ENCODE measurements at places on chromosomes 12 and 14.
A peak's percentile ranks its signal among the peaks of the same experiment; 100 is the strongest.

DNA sequence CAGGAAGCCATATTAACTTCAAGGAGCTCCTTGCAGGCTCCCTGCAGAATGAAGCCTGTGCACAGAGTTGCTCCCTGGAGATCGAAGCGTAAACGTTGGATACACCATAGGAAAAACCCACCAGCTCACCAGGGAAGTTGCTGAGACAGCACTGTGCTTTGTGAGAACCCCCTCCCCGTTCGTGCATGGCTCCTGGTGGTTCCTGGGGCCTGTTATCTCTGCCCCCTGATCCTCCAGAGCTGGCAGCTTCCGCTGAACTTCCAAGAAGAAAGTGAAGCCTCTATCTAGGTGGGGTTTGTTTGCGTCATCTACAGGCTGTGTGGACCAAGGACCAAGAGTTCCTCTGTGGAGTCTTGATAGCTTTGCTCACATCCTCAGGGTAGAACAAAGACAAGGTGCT, 2.4 kb upstream of the CCDC85C start:
- DNase-seq = no peak

DNA sequence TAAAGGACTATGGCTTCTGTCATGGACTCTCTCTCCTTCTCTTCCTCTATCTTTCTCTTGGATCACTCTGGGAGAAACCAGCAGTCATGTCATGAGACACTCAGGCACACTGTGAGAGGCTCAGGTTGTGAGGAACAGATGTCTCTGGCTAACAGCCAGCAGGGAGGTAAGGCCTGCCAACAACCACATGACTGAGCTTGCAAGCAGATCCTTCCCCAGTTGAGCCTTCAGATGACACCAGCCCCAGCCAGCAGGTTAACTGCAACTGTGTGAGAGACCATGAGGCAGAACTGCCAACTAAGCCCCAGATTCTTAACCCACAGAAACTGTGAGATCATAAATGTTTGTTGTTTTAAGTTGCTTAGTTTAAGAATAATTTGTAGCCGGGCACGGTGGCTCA, 90.6 kb downstream of the VCPKMT start:
- no peak for DNase-seq

- DNase-seq = peak; percentile 62
Observed at GRCh38 chr12:124837958-124838803, 25.5 kb downstream of the SCARB1 start.

DNA sequence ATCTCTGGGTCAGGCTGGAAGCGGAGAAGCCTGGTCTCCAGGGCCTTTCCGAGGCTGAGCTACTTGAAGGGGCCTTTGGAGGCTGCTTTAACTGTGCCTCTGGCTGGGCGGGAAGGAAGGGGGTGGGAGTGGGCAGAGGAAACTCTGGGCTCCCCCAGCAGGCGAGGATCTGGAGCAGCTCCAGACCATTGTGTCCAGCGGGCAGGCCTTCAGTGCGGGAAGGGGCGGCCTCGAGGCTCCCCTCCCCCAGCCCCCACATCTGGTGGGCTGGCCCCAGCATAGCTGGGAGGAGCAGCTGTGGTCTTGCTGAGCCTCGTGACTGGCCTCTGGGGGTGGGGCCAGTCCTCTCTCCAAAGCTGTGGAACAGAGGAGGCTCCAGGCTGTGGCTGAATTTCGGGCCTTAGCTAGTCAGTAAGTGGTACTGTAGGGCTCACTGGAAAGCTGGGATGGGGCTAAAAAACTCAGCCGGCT, 3.4 kb downstream of the TAMALIN start:
- DNase-seq = peak; percentile 42

GRCh38 chr14:94129758-94130414, 482 bp upstream of the IFI27L2 start:
- peak; percentile 53 for DNase-seq

DNA sequence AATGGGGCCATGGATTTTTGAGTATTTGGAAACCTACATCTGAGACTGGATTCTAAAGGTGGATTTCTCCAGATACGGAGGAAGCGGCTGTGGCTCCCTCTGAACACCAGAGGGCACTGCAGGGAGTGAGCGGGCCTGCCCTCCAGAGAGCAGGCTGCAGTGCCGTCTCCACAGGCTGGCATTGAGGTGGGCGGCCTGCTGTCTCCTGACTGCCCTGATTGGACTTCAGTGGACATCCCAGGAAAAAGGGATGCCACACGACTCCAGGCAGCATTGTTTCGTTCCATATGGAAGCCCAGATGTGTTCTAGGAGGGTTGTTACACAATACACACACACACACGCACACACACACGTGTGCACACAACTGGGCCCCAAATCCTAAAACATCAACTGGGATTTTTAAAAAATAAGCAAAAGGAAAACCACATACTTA, 20.9 kb upstream of the ANO2 start:
- peak; percentile 75 for DNase-seq

- peak; percentile 50 for DNase-seq
Observed at GRCh38 chr12:15532364-15532977, 210.2 kb downstream of the PTPRO start.

DNA sequence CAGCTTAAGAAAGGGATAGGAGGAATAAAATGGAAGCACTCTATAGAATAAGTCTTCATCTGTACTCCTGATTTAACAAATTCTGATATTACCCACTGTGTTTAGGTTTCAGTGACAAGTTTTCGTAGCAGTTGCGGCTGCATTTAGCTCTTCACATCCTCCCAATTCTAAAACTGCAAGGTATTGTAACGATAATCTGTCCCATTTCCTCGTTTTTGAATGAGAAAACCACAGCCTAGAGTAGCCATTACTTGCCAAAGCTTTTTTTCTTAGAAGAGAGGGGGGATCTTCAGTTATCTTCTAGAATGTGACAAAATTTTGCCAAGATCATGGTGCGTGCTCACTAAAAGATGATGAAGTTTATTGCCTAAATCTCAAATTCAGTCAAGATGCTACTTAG, 155.8 kb downstream of the PDE3A start:
- DNase-seq = no peak

GRCh38 chr12:5451251-5451650, 19.3 kb downstream of the NTF3 start:
- DNase-seq = no peak

DNA sequence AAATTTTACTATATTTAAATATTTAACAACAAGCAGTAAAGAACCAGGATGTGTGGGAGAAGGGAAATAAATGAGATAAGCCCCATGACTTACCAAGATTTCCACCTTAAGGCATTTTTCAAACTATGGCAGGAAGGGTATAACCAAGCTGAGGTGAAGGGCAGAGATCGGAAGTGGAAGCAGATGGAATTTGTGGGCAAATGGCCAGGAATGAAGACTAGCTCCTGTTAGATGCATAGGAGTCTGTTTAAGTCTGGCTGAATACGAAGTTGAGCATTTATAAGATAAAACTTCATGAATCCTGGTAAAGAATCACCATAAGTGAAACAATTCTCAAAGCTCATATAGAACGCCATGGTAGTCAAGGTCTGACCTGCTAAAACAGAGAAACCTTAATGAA, 163.5 kb downstream of the DIO2 start:
- DNase-seq = no peak

DNA sequence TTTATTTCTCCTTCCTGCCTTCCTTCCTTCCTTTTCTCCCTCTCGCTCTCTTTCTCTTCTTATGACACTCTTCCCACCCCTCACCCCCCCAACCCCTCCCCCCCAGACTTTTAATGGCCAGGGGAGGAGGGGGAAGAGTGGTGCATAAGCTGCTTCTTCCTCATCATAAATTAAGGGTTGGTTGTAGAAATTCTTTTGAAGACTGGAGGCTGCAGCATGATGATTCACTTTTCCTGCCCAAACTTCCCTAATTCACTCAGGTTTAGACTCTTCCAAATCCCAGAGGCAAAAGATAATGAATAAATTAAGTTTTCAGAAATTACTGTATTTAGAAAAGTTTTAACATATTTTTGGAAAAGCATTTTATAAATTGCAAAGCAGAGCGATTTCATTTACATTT, 58.2 kb downstream of the GRIP1 start:
- no peak for DNase-seq

DNA sequence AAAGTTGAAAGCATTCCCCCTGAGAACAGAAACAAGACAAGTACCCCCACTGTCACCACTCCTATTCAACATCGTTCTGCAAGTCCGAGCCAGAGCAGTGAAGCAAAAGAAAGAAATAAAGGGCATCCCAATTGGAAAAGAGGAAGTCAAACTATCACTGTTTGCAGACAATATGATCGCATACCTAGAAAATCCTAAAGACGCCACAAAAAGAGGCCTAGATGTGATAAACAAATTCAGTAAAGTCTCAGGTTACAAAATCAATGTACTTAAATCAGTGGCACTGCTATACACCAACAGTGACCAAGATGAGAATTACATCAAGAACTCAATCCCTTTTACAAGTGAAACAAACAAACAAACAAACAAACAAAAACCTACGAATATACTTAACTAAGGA, 87.7 kb upstream of the COCH start:
- DNase-seq = no peak

- DNase-seq = no peak
Observed at GRCh38 chr14:43356382-43356781, 1150.7 kb downstream of the FSCB start.

- no peak for DNase-seq
Observed at GRCh38 chr14:63513756-63514155, 29.4 kb downstream of the PPP2R5E start.

DNA sequence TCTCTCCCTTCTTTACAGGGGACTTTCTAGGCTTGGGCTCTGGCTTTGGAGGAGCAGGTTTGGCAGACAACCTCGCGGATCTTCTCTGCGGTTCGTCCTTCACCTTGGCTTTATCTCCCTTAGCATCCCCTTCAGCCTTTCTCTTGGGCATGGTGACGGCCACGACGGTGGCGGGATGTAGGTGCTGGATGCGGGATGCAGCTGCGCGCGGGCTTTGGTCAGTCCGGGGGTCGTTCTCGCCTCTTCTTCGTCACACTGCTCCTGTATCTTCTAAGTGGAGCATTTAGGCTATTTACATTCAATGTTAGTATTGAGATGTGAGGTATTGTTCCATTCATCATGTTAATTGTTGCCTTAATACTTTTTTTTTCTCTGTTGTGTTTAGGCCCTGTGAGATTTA, 217.2 kb upstream of the STXBP6 start:
- DNase-seq = no peak

DNA sequence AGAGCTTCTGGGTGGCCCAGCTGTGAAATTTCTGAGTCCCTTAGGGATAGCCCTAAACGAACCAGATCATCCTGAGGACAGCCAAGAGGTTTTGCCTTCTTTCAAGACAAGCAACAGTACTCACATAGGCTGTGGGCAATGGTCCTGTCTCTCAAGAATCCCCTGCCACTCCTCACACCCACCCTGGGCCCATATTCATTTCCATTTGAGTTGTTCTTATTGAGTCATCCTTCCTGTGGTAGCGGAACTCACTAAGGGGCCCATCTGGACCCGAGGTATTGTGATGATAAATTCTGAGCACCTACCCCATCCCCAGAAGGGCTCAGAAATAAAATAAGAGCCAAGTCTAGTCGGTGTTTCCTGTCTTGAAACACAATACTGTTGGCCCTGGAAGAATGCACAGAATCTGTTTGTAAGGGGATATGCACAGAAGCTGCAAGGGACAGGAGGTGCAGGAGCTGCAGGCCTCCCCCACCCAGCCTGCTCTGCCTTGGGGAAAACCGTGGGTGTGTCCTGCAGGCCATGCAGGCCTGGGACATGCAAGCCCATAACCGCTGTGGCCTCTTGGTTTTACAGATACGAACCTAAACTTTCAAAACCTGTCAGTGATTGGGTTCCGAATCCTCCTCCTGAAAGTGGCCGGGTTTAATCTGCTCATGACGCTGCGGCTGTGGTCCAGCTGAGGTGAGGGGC, 38.9 kb downstream of the DAD1 start:
- no peak for DNase-seq

DNA sequence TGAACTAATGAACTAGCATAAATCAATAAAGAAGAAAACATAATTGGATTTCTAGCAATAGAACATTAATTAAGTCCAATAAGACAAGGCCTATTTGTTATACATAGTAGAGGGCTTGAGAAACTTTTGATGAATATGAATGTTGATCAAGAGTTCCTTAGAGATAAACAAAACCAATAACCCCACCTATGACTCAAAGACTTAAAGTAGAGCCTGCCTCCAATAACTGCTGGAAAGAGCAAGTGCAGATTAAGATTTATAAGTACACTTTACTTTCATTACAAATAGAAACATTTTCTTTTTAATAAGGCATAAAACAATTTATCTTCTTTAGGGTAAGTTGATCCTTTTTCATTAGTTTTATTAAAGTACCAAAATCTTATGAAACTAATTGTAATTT, 185.7 kb downstream of the SRGAP1 start:
- DNase-seq = no peak

- DNase-seq = no peak
Observed at GRCh38 chr12:121849665-121850064, 9.0 kb downstream of the HPD start.

DNA sequence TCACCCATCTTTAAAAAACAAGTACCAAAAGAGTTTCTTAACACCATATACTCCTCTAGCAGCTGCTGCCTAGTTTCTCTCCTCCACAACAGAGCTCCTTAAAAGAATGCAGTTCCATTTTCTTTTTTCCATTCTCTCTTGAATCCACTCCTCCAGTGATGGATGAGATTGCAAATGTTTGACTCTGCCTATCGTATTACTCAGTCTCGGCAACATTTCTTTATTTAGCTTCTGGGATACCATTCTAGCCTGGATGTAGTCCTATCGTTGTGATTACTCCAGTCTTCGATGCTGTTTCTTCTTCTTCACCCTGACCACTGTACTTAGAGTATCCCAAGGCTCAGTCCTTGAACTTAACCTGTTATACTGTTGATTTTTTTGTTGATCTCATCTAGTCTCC, 30.8 kb downstream of the CAND1 start:
- no peak for DNase-seq

- peak; percentile 43 for DNase-seq
Observed at GRCh38 chr12:89016970-89017778, 335.1 kb downstream of the DUSP6 start.

DNA sequence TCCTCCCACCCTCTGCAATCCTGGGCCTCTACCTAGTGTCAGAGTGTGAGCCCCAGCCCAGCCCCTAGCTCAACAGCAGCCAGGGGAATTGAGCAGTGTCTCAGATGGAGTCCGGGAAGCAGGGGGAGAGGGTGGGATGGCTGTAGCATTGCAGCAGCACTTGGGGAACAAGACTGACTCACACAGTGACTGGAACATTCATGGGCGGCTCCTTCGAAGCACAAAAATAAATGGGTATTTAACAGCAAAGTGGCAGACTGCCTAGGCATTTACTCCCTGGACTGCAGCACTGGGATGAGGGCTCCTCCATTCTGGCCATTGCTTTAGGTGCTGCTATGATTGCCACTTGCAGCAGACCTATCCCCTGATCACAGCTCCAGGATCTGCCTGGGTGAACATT, 46.0 kb upstream of the STK38L start:
- no peak for DNase-seq

All from HEK293T (cell line).